ENCODE measurements at places on chromosomes 1 and 21. TPM values are rescaled to one million over a fixed set of nuclear protein-coding genes. Genes with fewer than 3 reads are reported as not detected.

Gene KCNE2
- total RNA-seq = not detected

Gene PPIAL4G
- not detected for total RNA-seq

Gene PGLYRP4
- total RNA-seq = not detected

Gene C1QB
- not detected for total RNA-seq

Gene TOR3A
- total RNA-seq = 43.2 TPM

Gene NOS1AP
- total RNA-seq = 0.41 TPM

Gene ENAH
- total RNA-seq = 86.1 TPM

Gene CRNN
- total RNA-seq = not detected

Gene ZNF593OS
- total RNA-seq = not detected

Gene KRTAP12-2
- not detected for total RNA-seq

Gene MYOC
- total RNA-seq = not detected

Gene ACOT11
- 2.4 TPM for total RNA-seq

Gene PYCR2
- 46.3 TPM for total RNA-seq

Gene AUNIP
- 6.7 TPM for total RNA-seq

Gene VASH2
- 3.4 TPM for total RNA-seq

Gene PTCH2
- total RNA-seq = 0.18 TPM

Gene DISC1
- total RNA-seq = 0.27 TPM

Gene MAP3K6
- 14.5 TPM for total RNA-seq

Gene F13B
- total RNA-seq = not detected

Gene LCE1D
- not detected for total RNA-seq

Gene PRRC2C
- total RNA-seq = 72.8 TPM

All from A549 treated with GW870086 at 1 μM for 4 hours (cell line).